ENCODE measurements at places on chromosomes 2 and 18.

DNA sequence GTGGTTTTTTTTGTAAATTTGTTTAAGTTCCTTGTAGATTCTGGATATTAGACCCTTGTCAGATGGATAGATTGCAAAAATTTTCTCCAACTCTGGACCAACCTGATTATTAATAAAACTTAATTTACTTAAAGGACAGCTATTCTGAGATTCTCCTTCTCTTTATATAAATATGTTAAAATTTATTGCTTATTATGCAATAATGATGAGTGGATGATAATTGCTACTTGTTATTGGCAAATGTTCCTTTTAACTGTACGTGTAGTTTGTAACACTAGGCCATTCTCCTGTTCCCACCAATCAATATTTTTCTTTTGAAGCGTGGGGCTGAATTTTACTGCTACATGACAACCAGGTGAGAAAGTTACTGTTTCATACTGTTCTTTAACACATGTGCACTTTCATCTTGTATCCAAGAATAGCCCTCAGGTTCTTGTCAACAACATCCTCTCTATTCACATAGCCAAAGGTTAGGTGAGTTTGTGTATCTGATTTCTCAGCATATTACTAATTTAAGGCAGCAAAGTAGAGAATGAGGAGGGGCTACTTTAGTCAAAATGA is 16.6 kb upstream of the STK17B start:
- H3K4me3 ChIP-seq: no peak overlapping the region
- H3K27me3 ChIP-seq: no peaks in the 10 kb centered on the region
- no peak overlapping the region for H3K27ac ChIP-seq
- no peaks in the 10 kb centered on the region for H3K4me1 ChIP-seq
- no peaks in the 10 kb centered on the region for H3K36me3 ChIP-seq
- no peak for DNase-seq

DNA sequence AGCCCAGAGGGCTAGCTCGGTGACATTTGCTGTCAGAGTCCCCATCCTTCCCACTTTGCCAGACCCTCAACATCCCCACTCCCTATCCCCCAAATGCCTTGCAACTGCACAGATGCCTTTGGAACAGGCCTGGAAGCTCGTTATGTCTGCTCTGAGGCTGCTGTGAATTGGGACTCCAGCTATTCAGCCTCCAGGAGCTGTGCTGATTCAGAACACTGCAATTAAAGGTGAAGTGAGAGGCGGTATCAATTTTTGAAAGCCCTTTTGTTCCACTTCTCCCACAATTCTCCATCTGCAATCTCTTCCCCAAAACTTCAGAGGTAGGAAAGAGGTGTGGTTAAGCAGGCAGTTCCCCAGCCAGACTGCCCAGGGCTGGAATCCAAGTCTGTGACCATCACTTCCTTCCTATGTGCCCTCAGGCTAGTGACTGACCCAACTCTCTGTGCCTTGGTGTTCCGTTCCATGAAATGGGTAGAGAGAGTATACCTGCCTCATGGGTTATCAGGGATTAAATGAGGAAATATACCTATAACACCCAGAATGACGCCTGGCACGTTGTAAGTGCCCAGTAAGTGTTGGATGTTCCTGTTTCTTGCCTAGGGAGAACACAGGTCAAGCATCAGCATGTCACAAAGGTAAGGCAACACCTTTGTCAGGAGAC is 17.5 kb downstream of the NOSTRIN start:
- H3K27ac ChIP-seq: no peak overlapping the region
- no peaks in the 10 kb centered on the region for H3K4me1 ChIP-seq
- no peaks in the 10 kb centered on the region for H3K27me3 ChIP-seq
- no peaks in the 10 kb centered on the region for H3K36me3 ChIP-seq

- DNase-seq: no peak
- H3K4me1 ChIP-seq: no peaks in the 10 kb centered on the region
- H3K27ac ChIP-seq: no peak overlapping the region
- H3K4me3 ChIP-seq: no peak overlapping the region
Observed at GRCh38 chr2:144466637-144467036, 53.3 kb downstream of the ZEB2 start.

DNA sequence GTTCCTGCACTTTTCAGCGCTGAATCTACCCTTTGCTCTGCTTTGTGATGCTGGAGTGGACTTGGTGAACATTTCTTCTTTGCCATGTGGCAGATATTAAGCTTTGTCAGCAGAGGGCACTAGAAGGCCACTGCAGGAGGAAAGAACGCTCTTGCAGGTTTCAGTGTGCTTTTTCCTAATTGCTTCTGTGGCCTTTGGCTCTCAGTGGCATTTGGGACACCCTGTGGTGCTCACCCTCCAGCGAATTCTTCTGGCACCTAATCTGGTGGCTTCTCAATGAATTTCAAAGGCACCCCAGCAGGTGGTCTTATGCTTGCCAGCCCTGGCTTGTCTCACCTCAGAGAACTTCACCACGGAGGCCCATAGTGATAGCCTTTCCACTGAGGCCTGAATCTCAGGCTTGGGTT is 146.7 kb downstream of the MYO3B start:
- H3K27me3 ChIP-seq: no peaks in the 10 kb centered on the region
- peaks cover 4% of the 10 kb centered on the region for H3K4me1 ChIP-seq
- no peak overlapping the region for H3K4me3 ChIP-seq
- H3K36me3 ChIP-seq: no peaks in the 10 kb centered on the region

- H3K27me3 ChIP-seq: no peaks in the 10 kb centered on the region
- DNase-seq: no peak
- no peak overlapping the region for H3K4me3 ChIP-seq
Observed at GRCh38 chr2:43068631-43069517, 157.5 kb downstream of the ZFP36L2 start.

DNA sequence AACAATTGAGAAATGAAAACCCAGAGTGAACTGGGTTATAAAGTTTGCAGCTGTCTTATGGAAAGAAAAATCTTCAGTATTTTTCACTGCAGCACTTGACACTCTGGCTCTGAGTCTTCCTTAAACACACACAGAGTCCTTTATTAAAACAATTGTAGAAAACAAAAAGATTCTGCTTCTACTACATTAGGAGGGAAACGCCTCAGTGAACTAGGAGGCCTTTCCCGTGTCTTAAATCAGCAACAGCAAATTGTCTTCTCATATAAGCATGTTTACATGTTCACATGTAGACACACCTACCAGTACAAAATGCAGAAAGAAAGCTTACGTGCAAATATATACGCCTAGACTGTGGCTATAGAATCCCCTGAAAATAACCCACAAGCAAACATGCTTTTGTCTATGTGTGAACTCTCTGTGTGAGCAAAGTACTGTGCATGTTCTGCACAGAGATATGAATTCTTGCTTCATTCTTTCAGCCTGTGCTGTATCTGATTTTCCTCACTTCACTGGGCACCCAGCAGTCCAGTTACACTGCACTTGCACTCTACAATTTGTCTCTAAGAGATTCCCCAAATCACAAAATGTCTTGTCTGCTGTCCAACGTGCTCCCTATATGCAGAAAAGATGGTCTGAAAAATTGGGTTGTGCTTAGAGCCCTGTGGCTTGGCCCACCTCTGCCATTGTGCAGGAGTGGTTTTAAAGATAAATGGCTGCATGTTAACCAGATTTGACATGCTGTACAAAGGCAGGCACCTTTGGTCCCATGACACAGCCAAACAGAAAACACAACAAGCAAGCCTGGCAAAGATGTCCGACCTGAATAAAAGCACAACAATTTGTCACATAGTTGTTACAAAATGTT is 24.5 kb downstream of the ZEB2 start:
- H3K27me3 ChIP-seq: no peaks in the 10 kb centered on the region
- H3K27ac ChIP-seq: no peak overlapping the region
- H3K4me3 ChIP-seq: no peak overlapping the region
- H3K36me3 ChIP-seq: no peaks in the 10 kb centered on the region

GRCh38 chr2:171702781-171703556 is 15.7 kb downstream of the DYNC1I2 start:
- no peak for DNase-seq
- peaks cover 11% of the 10 kb centered on the region for H3K4me1 ChIP-seq
- no peak overlapping the region for H3K4me3 ChIP-seq

- no peaks in the 10 kb centered on the region for H3K36me3 ChIP-seq
- no peak overlapping the region for H3K4me3 ChIP-seq
- no peak for DNase-seq
Observed at GRCh38 chr18:7748251-7749007, 181.3 kb downstream of the PTPRM start.

GRCh38 chr2:108623616-108624015 is 89.3 kb downstream of the LIMS1 start:
- no peak overlapping the region for H3K27ac ChIP-seq
- DNase-seq: no peak
- no peak overlapping the region for H3K4me3 ChIP-seq
- H3K36me3 ChIP-seq: no peaks in the 10 kb centered on the region

- no peaks in the 10 kb centered on the region for H3K4me1 ChIP-seq
- no peaks in the 10 kb centered on the region for H3K27me3 ChIP-seq
- no peak overlapping the region for H3K27ac ChIP-seq
- H3K4me3 ChIP-seq: no peak overlapping the region
- DNase-seq: no peak
- H3K36me3 ChIP-seq: no peaks in the 10 kb centered on the region
Observed at GRCh38 chr18:59063300-59063906, 76.3 kb upstream of the SEC11C start.

DNA sequence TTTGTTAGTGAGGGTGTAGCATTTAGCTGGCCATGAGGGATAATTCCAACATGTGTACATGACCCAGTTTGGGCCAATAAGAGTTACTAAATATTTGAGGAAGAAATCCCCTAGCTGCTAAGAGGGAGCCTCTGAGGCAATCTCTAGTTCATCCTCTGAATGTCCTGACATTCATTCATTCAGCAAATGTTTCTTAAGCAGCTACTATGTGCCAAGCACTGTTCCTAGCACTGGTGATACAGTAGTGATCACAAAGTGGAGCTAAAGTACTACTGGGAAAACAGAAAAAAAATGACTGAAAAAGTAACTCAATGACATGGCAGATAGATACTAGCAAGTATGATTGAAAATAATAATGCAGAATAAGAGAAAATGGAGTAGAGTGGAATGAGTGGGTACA is 79.8 kb upstream of the PID1 start:
- no peak for DNase-seq
- H3K27ac ChIP-seq: peak overlapping the region; percentile 72
- peaks cover 4% of the 10 kb centered on the region for H3K4me1 ChIP-seq
- H3K27me3 ChIP-seq: no peaks in the 10 kb centered on the region
- H3K4me3 ChIP-seq: no peak overlapping the region

GRCh38 chr2:97907369-97908100 is 88.2 kb downstream of the TMEM131 start:
- H3K4me3 ChIP-seq: no peak overlapping the region
- H3K27ac ChIP-seq: no peak overlapping the region
- H3K4me1 ChIP-seq: peaks cover 7% of the 10 kb centered on the region
- H3K36me3 ChIP-seq: no peaks in the 10 kb centered on the region

DNA sequence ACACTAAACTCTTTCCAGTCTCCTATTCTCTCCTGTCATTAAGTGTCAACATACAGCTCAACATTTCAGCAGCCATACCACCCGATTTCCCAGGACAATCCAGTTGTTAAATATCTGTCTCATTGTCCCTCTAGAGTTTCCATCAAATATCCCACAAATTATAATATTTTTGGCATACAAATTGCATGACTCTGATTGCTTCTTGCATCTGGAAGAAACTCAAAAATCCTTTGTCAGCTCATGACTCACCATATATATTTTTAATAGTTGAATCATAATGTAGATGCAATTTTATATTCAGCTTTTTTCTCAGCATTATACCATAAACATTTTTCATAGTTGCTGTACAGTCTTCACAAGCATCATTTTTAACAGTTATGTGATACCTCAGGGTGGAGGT is 7.2 kb downstream of the SLC30A3 start:
- H3K4me1 ChIP-seq: peaks cover 2% of the 10 kb centered on the region
- H3K4me3 ChIP-seq: no peak overlapping the region
- peaks cover 45% of the 10 kb centered on the region for H3K27me3 ChIP-seq
- H3K27ac ChIP-seq: no peak overlapping the region
- no peak for DNase-seq
- H3K36me3 ChIP-seq: no peaks in the 10 kb centered on the region

- no peak overlapping the region for H3K27ac ChIP-seq
- no peak overlapping the region for H3K4me3 ChIP-seq
- no peak for DNase-seq
- H3K4me1 ChIP-seq: peaks cover 28% of the 10 kb centered on the region
Observed at GRCh38 chr18:57787068-57787685, 15.9 kb downstream of the ATP8B1 start.

DNA sequence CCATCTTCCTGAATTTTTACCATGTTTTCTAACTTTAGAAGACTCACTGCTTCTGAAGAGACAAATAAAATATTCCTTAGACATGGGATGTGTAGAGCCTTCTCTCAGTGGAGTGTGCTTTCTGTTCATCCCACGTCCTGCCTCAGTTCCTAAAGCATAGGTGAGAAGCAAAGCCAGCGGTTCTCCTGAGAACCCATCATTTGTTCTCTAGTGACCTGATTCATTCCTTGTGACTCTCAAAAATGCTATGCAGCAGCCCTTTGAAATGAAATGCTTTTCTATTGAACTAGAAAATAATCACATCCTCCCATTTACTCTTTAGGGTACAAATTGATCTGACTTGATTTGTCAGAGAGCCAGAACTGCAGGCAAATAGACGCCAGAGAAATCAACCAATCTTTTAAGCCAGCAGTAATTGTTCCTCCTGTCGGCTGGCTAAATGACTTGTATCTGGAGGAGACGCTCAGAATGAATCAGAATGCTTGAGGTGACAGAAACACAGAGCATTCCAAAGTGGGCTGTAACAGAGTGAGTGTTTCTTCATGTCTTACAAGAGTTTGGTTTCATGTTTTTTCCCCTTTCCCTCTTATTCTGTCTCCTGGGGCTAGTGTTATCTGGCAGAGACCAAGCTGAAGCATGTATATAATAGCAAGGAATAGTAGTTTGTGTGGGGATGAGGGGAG is 81.3 kb upstream of the TMEM178A start:
- no peak overlapping the region for H3K27ac ChIP-seq
- DNase-seq: no peak

DNA sequence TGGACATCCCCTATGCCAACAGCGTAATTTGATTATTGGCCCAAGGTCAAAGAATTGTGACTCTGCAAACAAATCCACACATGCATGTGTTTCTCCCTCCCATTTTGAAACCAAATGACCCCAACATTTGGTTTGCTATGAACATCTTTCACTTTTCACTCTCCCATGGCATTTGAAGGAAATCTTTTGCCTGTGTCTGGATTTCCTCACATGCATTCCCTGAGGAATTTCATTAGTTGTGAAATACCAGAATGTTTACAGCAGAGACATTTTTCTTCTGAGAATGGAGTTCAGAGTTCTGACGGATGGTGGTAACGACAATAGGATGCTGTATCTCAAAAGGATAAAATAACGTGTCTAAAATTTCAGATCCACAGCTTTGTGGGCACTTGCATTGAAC is 60.3 kb upstream of the LMAN1 start:
- peaks cover 10% of the 10 kb centered on the region for H3K27me3 ChIP-seq
- no peak overlapping the region for H3K27ac ChIP-seq
- no peak overlapping the region for H3K4me3 ChIP-seq
- no peak for DNase-seq

GRCh38 chr2:88707003-88707402 is 15.5 kb downstream of the RPIA start:
- no peak for DNase-seq
- H3K36me3 ChIP-seq: peaks cover 2% of the 10 kb centered on the region
- H3K27ac ChIP-seq: no peak overlapping the region
- no peaks in the 10 kb centered on the region for H3K27me3 ChIP-seq
- no peak overlapping the region for H3K4me3 ChIP-seq

- no peak for DNase-seq
- no peak overlapping the region for H3K4me3 ChIP-seq
- peaks cover 11% of the 10 kb centered on the region for H3K4me1 ChIP-seq
- H3K27ac ChIP-seq: no peak overlapping the region
- H3K27me3 ChIP-seq: no peaks in the 10 kb centered on the region
Observed at GRCh38 chr2:149783284-149783683, 195.7 kb upstream of the MMADHC start.

Measured in keratinocyte (primary cell).